Transverse colon (tissue), 4 donors: ENCODE measurements at places on chromosomes 6 and 20.

DNA sequence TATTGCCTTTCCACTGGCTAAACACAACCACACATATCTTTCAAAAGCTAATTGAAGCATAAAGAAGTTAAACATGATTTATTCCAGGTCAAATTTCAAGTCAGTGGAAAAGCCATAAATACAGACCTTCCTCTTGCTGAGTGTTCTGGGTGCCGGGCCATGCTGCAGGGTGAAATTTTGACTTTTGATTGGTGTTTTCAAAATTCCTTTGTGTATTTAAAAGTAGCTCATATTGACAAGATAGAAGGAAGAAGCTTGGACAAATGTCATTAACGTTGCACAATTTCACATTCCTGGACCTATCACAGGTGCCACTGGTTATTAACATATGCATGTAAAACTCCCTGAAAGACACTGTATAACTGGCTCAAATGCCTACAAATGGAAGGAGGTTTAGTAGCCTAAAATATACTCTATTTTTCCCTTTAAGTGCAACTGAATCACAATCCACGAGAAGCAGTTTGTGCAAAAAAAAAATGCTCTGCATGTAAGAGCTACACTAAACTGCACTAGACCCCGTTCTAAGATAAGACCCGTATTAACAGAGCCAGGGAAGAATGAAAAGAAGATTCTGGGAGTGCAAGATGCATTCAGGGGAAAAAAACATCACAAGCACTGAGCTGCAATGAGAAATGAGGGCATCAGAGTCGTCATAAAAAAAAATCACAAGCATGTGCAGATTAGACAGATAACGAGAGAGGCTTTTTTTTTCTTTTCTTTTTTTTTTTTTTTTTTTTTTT is 30.4 kb downstream of the ATXN1 start:
- no peak overlapping the region for H3K4me3 ChIP-seq
- DNase-seq, result no peak
- peaks cover 26% of the 10 kb centered on the region for H3K4me1 ChIP-seq

DNA sequence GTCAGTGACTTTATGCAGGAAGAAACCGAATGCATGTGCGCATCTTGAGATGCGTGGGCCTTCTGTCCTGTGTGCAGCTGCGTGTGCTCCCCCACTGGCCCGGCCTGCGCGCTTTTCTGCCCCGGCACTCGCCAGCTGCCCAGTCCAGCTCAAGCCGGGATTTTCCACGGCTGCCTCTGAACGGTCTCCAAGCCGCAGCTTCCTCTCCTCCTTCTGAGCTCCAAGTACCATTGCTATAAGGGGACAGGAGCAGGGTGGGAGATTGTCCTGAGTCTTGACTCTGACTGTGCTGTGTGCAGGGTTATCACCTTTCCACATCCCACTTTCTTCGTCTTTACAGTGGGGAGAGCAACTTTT is 302.8 kb downstream of the THBS2 start:
- H3K4me1 ChIP-seq, result peaks cover 27% of the 10 kb centered on the region
- no peak overlapping the region for H3K4me3 ChIP-seq
- peak overlapping the region; percentile 74 for H3K27ac ChIP-seq

DNA sequence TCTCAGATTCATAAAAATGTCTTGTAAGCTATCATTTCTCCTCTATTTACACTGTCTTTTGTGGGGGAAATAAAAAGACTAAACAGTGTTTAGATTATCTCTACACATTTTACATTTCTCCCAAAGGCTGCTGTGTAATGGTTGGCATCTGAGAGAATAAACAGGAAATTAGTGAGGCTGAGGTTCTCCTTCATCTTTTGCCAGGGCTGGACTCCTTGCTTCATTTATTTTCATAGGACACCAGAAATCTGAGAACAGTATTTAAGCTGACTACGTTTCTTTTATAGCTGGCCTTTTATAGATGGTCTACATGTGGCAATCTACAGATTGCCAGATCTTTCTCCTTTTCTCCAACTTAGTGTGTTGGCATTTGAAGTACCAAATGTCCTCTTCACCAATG is 41.5 kb downstream of the PLCB4 start:
- no peaks in the 10 kb centered on the region for H3K27me3 ChIP-seq
- no peak overlapping the region for H3K27ac ChIP-seq
- no peaks in the 10 kb centered on the region for H3K4me1 ChIP-seq
- H3K36me3 ChIP-seq, result no peaks in the 10 kb centered on the region

DNA sequence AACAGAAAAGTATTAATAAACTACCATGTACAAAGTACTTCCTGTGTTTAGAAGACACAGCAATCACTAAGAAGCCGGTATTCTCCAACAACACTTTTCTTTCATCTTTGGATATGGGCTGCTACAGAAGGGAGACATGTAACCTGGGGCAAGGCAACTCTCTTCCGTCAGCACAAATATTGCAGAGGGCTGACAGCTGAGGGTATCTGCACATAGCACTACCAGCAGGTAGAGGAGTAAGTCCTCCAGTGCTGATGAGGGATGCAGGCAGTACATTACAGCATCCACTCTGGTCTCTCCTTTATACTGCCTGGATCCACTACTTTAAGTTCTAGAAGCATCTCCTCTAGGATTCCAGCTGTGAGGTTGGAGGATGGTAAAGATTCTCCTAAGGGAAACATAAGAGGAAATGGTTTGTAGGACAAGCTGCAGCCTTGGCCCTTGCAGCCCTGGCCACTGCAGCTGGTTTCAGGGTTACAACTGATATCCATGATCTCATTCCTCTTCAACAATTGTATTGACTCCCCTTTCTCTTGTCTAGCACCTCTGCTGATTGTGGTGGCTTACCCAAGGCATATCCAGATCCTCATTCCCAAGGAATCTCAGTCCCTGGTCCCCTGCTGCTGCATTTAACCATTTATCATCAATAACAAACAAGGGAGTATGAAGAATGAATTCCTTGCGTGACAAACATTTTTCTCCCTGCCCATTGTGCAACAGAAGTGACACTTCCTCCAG is 110.7 kb upstream of the ADGRF1 start:
- no peaks in the 10 kb centered on the region for H3K36me3 ChIP-seq
- H3K4me3 ChIP-seq, result no peak overlapping the region
- no peak overlapping the region for H3K27ac ChIP-seq
- no peak for DNase-seq
- H3K27me3 ChIP-seq, result no peaks in the 10 kb centered on the region
- H3K4me1 ChIP-seq, result no peaks in the 10 kb centered on the region

GRCh38 chr6:21078497-21078896 is 515.1 kb upstream of the SOX4 start:
- no peaks in the 10 kb centered on the region for H3K4me1 ChIP-seq
- DNase-seq, result no peak
- no peak overlapping the region for H3K4me3 ChIP-seq
- H3K36me3 ChIP-seq, result peaks cover 4% of the 10 kb centered on the region
- H3K27ac ChIP-seq, result no peak overlapping the region
- no peaks in the 10 kb centered on the region for H3K27me3 ChIP-seq

DNA sequence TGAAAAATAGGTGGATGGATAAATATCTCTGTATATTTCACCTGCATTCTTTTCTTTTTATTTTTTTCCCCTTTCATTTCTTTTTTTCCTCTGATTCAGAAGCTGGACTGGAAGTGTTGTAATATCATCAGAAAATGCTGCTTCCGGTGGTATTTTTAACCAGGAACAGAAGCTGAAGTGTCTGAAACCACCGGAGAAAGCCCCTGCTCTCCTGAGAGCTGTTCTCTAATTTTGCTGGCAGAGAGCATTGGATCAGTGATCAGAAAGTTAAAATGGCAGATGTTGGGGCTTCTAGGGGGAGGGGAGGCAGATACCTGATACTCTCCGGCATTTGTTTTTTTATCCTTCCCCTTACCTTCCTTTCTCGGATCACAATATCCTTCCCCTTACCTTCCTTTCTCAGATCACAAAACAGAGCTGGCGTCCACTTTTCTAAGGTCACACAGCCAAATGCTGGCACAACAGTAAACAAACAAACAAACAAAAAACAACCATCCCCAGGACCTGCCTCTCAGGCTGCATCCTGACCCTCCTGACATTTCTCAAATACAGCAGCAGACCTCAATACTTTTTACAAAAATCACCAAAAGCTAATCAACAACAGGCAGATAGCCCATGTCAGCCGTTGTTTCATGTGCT is 143.2 kb upstream of the ZNF217 start:
- DNase-seq, result no peak
- H3K36me3 ChIP-seq, result no peaks in the 10 kb centered on the region
- no peaks in the 10 kb centered on the region for H3K27me3 ChIP-seq
- H3K27ac ChIP-seq, result peak overlapping the region; percentile 58
- H3K4me1 ChIP-seq, result peaks cover 9% of the 10 kb centered on the region
- H3K4me3 ChIP-seq, result no peak overlapping the region

- DNase-seq, result no peak
- no peaks in the 10 kb centered on the region for H3K36me3 ChIP-seq
- no peaks in the 10 kb centered on the region for H3K27me3 ChIP-seq
These were observed 66.9 kb upstream of the FABP7 start for GRCh38 chr6:122712448-122713137.

DNA sequence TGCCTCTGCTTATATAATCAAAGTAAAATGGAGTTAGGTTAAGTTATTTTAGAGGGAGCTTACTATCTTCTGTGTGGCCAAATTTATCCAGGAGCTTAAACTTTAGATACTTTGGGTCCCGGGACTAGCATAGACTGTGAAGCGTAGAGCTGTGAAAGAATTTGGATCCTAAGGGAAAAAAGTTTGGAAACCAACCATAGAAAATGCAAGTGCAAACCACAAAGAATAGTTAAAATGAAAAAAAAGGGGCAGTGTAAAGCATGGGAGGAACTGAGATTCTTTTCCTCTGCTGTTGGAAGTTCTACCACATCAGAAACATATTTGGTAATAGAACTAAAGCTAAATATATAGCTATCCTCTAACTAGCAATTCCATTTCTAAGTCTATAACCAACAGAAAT is 232.2 kb upstream of the FLRT3 start:
- no peaks in the 10 kb centered on the region for H3K27me3 ChIP-seq
- DNase-seq, result no peak
- no peak overlapping the region for H3K27ac ChIP-seq
- no peak overlapping the region for H3K4me3 ChIP-seq

- no peaks in the 10 kb centered on the region for H3K36me3 ChIP-seq
- no peaks in the 10 kb centered on the region for H3K4me1 ChIP-seq
- no peak overlapping the region for H3K27ac ChIP-seq
- peak; percentile 58 for DNase-seq
- peaks cover 19% of the 10 kb centered on the region for H3K27me3 ChIP-seq
These were observed 56.3 kb upstream of the TULP1 start for GRCh38 chr6:35569011-35569461.

DNA sequence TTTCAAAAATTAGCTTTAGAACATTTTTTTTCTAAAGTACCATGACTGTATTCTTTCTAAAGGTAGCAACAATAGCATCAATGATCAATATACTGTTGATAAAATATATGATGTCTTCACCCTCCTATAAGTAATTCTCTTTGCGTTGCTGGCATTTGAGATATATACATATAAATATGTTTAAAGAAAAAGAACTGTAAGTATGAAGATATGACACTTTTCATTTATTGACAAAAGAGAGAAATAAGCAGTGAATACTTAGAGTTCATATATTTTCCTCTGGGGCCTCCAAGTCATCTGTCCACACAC is 49.4 kb upstream of the SCGN start:
- no peaks in the 10 kb centered on the region for H3K36me3 ChIP-seq
- peaks cover 10% of the 10 kb centered on the region for H3K4me1 ChIP-seq
- no peaks in the 10 kb centered on the region for H3K27me3 ChIP-seq
- no peak for DNase-seq

GRCh38 chr20:35314816-35315631 is 22.8 kb upstream of the FAM83C start:
- H3K27me3 ChIP-seq, result no peaks in the 10 kb centered on the region
- no peak overlapping the region for H3K4me3 ChIP-seq
- peak overlapping the region; percentile 4 for H3K27ac ChIP-seq
- H3K36me3 ChIP-seq, result no peaks in the 10 kb centered on the region

- H3K27me3 ChIP-seq, result no peaks in the 10 kb centered on the region
- H3K27ac ChIP-seq, result peak overlapping the region; percentile 48
- H3K36me3 ChIP-seq, result no peaks in the 10 kb centered on the region
- peaks cover 7% of the 10 kb centered on the region for H3K4me1 ChIP-seq
These were observed 39.7 kb downstream of the TGM2 start for GRCh38 chr20:38125157-38126056.

DNA sequence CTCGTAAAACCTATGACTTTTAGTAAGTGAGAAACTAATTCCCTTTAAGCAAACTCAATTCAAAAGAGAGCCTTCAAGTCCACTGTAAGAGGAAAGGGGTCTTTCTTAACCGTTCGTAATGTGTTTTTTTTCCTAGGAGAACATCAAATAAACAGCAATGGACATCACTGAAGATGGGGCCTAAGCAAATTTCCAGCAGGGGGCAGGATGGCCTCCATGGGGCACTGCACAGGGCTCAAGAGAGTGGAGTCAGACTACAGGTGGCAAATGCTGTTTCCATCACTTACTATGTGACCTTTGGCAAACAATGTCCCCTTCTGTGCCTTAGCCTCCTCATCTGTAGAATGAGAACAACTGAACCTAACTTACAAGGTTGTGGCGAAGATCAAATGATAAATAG is 88.7 kb downstream of the ARHGAP18 start:
- no peaks in the 10 kb centered on the region for H3K4me1 ChIP-seq
- peak; percentile 24 for DNase-seq
- no peaks in the 10 kb centered on the region for H3K36me3 ChIP-seq
- H3K4me3 ChIP-seq, result no peak overlapping the region
- no peak overlapping the region for H3K27ac ChIP-seq

- H3K27me3 ChIP-seq, result peaks cover 15% of the 10 kb centered on the region
- no peaks in the 10 kb centered on the region for H3K36me3 ChIP-seq
- peak overlapping the region; percentile 58 for H3K27ac ChIP-seq
- no peak overlapping the region for H3K4me3 ChIP-seq
- peaks cover 7% of the 10 kb centered on the region for H3K4me1 ChIP-seq
- peak; percentile 4 for DNase-seq
These were observed 7.8 kb downstream of the PTGIS start for GRCh38 chr20:49560186-49560585.

GRCh38 chr6:4460586-4461475 is 315.4 kb upstream of the CDYL start:
- H3K4me3 ChIP-seq, result no peak overlapping the region
- H3K36me3 ChIP-seq, result no peaks in the 10 kb centered on the region
- peak overlapping the region; percentile 8 for H3K27ac ChIP-seq
- no peaks in the 10 kb centered on the region for H3K27me3 ChIP-seq
- H3K4me1 ChIP-seq, result no peaks in the 10 kb centered on the region

DNA sequence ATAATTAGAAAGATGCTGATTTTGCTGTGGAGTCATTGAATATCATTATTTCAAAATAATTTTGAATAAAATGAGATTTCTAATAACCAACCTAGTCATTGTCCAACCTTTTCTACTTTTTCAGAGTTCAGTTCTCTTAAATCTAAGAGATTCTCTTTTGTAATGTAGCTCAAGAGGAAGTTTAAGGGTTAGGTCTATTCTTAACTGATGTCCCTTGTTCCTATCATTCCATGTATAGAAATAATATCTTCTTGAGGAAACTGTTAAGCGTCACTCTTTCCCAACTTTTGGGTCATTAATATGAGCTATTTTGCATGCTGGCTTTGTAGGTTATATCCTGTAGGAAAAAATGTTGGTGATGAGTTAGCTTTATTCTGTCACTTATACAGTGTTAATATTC is 27.0 kb downstream of the RNF144B start:
- H3K27me3 ChIP-seq, result no peaks in the 10 kb centered on the region
- no peak for DNase-seq
- no peaks in the 10 kb centered on the region for H3K36me3 ChIP-seq
- H3K4me1 ChIP-seq, result no peaks in the 10 kb centered on the region
- no peak overlapping the region for H3K4me3 ChIP-seq

GRCh38 chr20:43564455-43564854 is 5.6 kb downstream of the SGK2 start:
- H3K36me3 ChIP-seq, result no peaks in the 10 kb centered on the region
- H3K4me3 ChIP-seq, result no peak overlapping the region
- no peak overlapping the region for H3K27ac ChIP-seq
- DNase-seq, result no peak
- peaks cover 5% of the 10 kb centered on the region for H3K4me1 ChIP-seq
